Stimulated activated CD4-positive, alpha-beta T cell treated with anti-CD3 and anti-CD28 coated beads, Interleukin-4, amount 100 ng/mL, for 48 hours (primary cell): ENCODE measurements at places on chromosomes 7 and 10.

- DNase-seq: no peak
Measured at GRCh38 chr10:127877116-127877515, 15.6 kb downstream of the CLRN3 start.

DNA sequence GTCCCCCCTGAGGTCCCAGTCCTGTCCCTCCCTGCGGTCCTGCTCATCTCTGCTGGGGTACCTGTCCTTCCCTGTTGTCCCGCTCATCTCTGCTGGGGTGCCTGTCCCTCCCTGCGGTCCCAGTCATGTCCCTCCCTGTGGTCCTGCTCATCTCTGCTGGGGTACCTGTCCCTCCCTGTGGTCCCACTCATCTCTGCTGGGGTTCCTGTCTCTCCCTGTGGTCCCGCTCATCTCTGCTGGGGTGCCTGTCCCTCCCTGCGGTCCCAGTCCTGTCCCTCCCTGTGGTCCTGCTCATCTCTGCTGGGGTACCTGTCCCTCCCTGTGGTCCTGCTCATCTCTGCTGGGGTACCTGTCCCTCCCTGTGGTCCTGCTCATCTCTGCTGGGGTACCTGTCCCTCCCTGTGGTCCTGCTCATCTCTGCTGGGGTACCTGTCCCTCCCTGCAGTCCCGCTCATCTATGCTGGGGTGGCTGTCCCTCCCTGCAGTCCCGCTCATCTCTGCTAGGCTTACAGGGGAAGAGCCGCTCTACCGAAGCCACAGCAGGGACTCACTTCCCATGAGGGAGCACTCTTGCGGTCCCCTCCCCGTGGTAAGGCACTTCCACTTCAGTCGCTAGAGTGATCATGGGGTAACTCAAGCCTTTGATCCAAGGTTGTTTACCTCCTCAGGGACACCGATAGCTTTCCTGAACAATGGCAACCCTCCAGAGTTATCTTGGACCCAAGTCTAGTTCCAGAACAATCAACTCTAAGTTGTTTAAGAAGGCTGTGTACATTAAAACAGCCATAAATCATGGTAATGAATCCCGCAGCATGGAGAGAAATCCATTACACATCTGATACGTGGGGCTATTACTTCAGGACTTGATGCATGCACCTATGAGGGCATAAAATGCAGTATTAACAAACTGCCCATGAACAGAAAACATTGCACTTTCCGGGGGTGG is 46.8 kb upstream of the MNX1 start:
- DNase-seq: no peak

GRCh38 chr10:86918022-86918471 is 39.4 kb downstream of the MMRN2 start:
- no peak for DNase-seq

GRCh38 chr7:119228482-119228881 is 1004.0 kb downstream of the ANKRD7 start:
- DNase-seq: no peak

DNA sequence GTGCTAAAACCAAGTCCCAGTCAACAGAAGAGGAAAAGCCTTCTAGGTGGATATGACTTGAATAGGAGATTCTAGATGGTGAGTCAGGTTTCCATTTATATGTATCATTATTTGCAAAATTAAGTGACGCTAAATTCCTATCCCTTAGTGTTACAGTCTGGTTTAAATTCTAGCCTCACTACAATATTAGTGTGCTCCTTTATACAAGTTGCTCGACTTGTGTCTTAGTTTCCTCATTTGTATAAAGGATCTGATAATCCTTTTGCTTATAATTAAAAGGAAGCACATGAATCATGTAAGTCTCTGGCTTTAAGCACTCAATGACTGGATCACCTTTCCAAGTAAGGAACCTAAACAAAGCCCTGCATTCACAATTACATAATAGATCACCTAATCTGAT is 105.7 kb downstream of the SVOPL start:
- DNase-seq: no peak
